ENCODE measurements at places on chromosomes 16 and 17.

- DNase-seq, result no peak
These were observed 7.6 kb upstream of the HNF1B start for GRCh38 chr17:37752482-37752881.

DNA sequence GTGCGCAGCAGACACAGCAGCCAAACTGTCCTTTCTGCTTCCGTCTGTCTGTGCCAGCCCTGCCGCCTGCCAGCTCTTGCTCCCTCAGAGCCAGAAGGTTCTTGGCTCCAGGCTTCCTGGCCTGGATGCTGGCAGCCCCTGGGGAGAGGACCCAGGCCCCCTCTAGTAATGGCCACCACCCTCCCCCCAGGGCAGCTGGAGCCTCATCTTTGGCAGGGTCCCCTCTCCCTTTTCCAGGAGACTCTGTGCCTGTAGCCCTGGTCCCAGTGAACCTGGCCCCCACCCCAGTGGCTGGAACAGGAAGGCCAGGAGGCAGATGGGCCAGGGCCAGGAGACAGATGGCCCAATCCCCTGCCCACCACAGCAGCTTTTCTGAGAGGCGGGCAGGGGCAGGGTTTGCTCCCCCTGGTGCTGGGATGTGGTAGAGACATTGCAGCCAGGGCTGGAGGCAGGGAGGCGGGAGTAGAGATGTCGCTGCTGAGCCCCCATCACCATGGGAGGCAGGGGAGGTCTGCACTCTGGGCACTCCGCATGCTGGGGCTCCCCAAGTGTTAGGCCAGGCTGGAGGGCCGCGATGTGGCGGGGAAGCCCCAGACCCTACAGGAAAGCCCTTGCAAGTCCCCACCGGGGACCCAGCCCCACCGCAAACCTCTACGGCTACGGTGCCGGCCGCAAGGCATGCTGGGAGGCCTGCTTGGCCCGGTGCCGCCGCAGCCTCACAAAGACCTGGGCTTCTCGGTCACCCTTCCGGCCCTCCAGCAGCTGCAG lies 16.7 kb downstream of the UNC13D start:
- DNase-seq, result peak; percentile 82

GRCh38 chr16:78745108-78746019 lies 645.9 kb downstream of the WWOX start:
- no peak for DNase-seq

- DNase-seq, result no peak
These were observed 2.7 kb upstream of the CES1 start for GRCh38 chr16:55835581-55835980.

DNA sequence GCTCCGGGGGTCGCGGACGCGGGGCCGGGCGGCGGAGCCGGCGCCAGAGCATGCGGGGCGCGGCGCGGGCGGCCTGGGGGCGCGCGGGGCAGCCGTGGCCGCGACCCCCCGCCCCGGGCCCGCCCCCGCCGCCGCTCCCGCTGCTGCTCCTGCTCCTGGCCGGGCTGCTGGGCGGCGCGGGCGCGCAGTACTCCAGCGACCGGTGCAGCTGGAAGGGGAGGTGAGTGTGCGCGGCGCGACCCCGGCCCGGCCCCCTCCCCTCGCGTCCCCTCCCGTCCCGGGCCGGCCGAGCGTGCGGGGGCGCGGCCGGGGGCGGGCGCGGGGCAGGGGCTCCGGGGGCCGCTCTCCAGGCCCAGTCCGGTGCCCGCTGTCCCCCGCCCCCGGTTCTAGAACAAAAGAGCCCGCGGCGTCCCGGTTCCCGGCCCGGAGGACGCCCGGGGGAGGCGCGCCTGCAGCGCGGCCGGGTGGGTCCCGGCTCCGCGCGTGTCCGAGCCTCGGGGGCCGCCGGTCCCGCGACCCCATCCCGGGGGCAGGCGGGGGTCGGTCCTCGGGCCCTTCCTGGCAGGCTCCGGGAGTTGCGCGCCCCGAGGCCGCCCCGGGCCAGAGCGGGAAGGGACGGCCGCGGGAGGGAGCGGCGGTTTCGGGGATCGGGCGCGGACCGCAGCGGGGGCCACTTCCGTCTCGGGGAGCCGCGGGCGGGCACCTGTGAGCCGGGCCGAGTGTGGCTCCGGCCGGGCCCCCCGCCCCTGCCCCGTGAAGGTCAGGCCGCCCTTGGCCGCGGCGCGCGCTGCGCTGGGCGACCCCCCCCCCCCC lies 563 bp downstream of the METRNL start:
- DNase-seq, result no peak

DNA sequence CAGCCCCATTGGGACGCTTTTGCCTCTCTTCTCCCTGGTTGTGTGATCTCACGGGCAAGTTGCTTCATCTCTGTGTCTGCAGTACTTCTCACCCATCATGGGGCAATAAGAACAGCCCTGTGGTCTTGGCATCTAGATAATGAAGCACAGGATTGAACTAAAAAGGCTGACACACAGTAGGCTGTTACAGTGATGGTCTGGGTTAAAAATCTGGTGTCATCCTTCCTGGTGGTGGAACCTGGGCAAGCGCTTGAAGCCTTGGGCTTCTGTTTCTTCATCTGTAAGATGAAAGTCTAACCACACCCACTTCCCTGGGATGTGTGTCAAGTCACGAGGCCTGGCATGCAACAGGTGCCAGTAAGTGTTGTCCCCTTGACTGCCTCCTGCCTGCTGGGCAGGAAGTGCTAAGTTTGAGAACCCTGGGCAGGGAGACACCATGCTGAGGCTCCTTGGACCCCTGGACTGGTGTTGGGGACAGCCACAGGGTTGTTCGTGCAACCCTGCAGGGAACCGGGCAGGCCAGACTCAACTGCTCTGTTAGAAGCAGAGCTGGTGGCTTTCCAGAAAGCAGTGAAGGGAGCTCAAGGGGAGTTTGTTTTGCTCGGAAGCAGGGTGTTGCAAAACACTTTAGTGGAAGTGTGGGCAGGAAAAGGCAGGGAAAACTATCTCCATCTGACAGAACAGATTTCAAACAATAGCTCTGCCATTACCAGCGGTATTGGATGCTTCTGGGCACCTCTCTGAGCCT lies 5.9 kb upstream of the MAP2K3 start:
- no peak for DNase-seq

- no peak for DNase-seq
These were observed 4.4 kb downstream of the CDK5RAP3 start for GRCh38 chr17:47975189-47975822.

DNA sequence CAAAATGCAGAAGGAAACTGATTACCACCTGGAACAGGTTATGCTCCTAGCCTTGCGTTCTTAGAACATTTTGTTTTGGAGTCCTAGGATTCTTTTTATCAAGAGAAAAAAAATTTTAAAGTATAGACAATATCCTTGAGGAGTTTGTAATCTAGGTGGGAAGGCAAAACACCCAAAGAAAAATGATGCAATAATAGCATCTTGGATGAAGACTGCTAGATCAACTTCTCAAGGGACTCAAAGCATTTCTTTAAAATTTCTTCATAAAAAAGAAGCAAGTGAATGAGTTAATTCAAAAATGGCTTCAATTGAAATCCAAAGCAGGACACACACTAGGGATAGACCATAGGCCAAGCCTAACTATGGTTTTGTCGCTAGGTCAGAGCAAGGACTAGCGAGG lies 515.8 kb upstream of the ZFHX3 start:
- DNase-seq, result no peak

DNA sequence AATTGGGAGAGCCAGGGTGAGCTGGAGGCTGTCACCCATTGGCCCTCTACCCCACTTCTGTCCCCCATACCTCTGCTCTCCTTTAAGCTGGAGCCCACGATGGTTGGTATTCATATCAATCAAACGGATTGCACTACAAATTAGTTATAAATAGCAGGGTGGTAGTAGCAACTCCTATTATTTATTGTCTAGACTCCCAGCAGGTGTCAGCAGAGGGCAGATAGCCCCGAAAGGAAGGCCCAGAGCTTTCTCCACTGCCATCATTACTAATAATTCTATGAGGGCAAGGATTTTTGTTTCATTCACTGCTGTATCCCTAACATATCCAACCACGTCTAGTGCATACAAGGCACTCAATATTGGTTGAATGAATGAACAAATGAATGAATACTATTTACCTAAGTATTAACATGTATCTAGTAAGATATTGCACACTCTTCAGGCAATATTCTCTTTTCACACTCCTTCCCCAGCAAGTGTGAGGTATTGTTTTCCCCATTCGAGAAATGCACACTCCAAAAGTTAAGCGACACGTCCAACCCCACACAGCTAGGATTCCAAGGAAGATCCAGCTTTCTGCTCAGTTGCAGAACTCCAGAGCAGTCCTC lies 6.3 kb downstream of the C17orf50 start:
- peak; percentile 67 for DNase-seq

DNA sequence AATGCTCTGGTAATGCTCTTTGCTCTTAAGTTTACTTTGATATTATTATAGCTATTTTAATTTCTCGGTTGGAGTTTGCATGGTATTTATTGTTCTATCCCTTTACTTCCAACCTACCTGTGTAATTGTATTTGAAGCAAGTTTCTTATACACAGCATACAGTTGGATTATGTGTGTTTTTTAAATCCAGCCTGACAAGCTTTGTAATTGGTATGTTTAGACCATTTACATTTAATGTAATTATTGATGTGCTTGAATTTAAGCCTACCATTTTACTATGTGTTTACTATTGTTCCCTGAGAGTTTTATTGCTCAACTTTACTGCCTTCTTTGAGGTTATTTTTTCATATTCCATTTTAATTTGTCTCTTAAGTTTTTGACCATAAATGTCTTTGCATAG lies 35.7 kb downstream of the ACSF3 start:
- no peak for DNase-seq

- no peak for DNase-seq
These were observed 418 bp downstream of the SOCS3 start for GRCh38 chr17:78359321-78359996.

- no peak for DNase-seq
These were observed 521.3 kb downstream of the GRIN2A start for GRCh38 chr16:9660898-9661297.

DNA sequence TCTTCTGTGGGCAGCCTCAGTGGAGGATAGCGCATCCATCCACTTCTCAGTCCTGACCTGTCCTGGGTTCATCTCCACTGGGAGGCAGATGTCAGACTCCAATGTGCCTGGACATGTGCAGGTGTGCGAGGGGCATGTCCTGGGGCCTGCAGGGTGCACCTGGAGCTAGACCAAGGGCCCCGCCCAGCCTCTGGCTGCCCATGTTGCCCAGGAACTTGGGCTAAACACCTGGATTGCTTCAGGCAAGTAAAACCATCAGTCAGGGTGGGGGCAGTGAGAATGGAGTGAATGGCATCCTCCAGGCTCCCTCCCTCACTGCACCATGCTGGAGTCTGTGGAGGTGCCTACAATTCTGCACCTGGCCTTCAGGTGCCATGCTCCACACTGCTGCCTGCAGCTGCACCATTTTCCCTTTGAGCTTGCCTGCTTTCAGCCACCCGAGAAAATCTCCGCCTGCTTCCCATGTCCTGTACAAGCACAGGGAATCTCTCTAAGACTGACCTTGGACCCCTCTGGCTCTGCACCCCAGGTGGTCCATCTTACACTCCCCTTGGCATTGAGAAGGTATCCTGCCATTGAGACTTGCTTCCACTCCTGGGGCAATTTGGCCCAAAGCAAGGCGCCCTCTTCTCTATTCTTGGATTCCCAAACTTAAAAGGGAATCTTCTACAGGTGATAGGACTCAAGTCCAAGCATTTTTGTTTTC lies 2.1 kb upstream of the MFSD6L start:
- no peak for DNase-seq

DNA sequence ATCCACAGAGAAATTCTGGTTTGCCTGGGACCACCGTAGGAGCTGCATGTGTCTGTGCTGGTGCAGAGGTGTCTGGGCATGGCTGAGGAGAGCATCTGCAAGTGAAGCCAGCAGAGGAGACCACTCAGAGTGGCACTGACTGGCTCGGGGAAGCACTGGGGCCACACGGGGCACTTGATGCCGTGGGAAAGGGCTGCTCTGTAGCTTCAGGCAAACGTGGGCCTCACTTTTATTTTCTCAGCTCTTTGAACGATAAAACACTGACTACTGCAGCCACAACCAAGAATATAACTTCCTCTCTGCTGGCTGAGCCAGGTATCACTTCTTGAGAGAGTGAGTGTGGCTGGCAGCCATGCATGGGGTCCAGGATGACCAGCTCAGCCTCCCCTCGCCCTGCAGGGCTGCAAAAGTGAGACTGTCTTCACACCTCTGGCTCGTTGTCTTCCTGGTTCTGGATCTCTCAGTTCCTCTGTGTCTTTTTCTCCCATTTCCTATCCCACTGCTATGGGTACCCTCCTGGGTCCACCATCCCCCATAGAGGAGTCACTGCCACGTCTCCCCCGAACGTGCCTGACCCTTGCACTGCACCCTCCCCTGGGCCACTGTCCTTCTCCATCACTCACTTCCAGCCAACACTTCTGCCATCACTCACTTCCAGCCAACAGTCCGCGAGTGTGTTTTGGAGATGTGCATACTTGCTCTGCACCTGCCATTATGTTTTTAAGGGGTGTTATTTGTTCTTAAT lies 201.4 kb upstream of the CHMP6 start:
- DNase-seq, result no peak

DNA sequence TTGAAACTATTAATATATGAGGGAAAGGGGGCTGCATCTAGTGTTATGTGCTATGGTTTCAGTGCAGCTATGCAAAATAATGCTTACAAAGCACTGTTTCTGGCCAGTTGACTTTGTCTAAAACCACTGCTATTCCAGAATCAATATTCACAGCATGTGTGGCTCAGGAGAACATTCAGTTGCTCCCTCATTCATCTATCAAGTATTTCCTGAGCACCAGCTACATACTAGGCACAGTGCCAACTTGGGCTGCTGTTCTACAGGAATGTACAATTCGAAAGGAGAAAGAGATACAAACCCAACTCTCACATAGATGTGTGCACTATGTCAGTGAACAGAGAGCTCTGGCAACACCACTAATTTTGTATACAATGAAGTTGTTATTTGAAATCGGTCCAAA lies 183.0 kb downstream of the PHKB start:
- DNase-seq, result no peak

GRCh38 chr16:58709333-58709732 lies 24.8 kb upstream of the SLC38A7 start:
- no peak for DNase-seq

DNA sequence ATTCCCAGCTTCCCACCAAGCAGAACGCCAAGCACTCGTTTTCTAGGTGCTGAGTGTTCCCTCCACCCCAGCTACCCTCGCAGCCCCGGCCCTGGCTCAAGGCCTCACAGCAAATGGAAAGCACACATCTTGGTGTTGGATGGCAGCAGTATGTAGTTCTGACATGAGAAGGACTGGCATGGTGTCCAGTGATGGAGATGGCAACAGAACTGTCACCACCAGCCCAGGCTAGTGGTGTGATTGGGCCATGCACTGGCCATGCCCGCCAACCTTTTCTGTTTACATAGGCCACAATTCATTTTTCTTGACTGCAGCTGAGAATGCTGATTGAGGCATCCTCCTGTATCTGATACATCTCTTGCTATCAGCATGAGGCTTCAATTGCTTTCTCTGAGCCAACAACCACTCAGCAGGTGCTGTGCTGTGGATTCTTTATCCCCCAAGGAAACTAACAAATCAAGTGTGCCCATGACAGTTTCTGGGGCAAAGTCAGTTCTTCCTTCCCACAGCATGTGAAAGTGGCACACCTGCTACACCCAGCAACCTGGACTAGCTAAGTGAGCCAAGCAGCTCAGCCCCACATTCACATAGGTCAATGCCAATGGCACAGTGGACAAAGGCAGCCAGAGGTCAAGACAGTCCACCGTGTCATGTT lies 3.8 kb downstream of the SLC12A4 start:
- no peak for DNase-seq

Data from NCI-H1694 treated with DMSO at 0.1 percent for 48 hours (cell line).